ENCODE measurements at places on chromosomes 6 and 20.

DNA sequence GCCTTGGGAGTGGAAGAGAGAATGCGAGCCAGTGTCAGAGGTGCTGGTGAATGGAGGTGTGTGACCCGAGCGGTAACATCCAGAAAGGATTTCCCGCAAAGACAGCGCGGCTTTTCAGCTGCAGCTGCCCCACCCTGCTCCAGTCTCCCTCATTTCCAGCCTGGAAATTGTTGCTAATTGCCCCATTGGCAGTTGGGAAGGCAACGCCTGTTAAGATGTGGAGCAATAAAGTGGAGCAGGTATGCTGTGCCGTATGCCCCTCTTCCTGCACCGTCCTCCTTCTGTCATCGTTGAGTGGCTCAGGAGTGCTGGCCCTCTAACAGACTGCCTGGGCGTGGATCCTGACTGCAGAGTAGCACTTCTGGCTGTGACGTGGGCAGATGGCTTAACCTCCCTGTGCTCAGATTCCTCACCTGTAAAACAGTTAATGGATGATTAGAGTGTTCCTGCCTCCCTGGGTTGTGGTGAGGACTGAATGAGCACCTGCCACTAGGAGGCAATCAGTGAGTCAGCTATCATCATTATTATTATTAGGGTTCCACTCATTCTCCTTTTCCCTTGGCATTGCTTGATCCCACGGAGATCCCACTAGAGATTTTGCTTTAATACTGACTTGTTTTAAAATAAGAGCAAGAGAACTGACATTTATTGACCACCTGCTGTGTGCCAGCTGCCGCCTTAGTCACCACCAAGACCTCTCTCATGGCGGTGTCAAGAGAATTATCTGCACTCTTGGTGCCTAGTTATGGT, 11.7 kb downstream of the ARFGEF2 start:
- no peak for DNase-seq

DNA sequence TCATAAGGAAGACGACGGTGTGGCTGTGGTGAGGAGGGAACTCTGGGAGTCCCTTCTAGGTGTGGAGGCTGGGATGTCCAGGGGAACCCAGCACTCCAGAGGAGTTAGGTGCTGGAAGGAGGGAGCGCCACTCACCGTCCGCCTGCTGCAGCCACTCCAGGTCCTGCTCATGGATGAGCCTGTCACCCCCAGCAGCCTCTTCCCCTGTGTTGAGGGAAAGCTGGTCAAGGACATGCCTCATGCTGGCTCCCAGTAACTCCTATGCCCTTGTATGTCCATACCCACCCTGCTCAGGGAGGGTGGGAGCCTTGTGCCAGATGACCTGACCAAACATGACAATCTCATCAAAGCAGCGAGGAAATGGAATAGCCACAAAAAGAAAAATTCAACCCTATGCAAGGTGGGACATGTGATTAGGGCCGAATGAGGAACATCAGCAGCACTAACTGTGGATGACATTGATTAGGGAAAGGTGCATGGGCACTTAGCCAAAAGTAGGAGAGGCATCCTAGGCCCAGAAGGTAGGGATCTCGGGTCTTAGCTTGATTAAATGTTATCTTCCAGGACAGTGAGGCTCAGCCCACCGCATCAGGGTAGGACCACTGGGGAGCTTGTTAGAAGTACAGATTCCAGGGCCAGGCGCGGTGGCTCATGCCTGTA, 3.0 kb downstream of the DNPH1 start:
- no peak for DNase-seq

DNA sequence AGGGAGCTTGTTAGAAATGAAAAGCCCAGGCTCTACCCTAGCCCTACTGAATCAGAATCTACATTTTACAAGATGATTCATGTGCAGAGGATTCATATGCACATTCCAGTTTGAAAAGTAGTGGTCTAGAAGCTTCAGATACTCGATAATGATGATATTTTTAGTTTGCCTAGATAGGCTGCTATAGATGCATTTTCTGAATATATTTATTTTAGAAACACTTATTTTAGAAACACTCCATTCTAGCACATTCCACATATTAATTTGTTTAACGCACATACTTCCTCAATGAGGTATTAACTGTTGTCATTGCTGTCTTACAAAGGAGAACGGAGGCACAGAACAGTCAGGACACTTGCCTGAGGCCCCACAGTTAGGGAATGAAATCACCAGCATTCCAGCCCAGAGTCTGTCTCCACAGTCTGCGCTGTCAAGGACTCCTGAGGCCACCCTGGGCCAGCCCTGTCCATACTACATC, 64.4 kb downstream of the SNAP25 start:
- DNase-seq = no peak

DNA sequence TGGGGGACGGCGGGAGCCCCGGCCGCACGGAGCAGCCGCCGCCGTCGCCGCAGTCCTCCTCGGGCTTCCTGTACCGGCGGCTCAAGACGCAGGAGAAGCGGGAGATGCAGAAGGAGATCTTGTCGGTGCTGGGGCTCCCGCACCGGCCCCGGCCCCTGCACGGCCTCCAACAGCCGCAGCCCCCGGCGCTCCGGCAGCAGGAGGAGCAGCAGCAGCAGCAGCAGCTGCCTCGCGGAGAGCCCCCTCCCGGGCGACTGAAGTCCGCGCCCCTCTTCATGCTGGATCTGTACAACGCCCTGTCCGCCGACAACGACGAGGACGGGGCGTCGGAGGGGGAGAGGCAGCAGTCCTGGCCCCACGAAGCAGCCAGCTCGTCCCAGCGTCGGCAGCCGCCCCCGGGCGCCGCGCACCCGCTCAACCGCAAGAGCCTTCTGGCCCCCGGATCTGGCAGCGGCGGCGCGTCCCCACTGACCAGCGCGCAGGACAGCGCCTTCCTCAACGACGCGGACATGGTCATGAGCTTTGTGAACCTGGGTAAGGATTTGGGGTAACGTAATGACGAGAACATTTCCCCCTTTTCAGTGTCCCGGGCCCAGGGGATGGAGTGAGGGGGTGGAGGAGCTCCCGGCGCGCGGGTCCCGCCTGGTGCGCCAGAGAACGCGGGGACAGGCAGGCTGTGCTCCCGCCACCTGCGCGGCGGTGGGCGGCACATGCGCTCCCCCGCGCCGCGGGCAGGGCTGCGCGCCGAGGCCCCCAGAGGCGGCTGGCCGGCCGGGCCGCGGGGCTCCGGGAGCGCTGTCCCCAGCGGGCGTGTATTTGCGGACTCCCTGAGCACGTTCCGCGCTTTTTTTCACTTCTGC, 1.4 kb downstream of the BMP6 start:
- peak; percentile 72 for DNase-seq

DNA sequence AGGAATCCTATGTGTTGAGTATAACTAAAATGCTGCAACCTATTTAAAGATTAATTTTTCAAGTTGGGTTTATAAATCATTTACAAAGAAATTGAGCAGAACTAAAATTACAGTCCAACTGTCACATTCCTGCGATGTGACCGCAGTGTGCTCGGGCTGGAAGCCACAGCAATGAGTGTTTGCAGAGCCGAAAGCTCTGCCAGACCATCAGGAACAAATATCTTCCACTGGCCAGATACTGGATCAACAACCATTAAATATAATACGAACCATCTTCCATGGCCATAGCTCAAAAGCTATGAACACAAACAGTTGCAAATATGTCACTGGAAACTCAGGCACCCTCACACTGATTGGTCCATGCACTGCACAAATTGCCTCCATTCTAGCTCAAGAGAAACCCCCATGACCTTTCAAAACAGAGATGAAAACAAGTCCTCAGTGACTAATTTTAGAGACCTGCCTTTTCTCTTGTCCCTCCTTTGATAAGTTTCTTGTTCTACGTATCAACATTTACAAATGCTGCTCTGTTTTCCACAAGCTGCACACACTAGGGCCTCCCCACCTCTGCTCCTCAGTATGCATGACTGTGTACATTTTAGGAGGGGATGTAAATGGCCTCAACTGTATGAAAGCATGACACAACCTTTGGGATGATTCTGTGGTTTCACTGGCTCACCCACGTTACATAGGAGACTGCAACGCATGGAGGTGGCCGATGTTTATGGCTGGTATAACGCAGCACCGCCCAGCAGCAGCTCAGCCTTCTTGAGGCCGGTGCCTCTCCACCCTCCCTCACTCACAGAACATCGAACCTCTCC, 171.7 kb downstream of the WDR27 start:
- DNase-seq = no peak

DNA sequence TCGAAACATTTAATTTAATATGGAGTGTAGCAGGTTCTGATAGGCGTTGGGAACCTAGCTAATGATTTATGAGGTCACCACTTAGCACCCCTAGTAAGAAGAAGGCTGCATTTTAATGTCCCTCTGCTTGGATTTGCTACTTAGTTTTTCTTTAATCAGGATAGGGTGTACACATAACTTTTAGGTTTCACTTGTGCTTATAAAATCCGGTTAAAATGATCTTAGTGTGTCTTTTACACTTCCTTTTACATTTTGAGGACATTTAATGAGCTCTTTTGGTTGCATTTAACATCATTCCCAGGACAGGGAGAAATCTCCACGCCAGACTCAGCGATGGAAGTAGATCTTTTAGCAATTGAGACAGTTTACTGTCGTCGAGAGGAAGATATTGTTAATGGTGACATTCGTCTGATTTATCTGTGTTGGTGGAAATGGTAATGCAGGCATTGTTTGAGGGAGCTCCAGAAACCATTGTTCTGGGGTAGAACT, 5.6 kb downstream of the TFAP2A start:
- no peak for DNase-seq

DNA sequence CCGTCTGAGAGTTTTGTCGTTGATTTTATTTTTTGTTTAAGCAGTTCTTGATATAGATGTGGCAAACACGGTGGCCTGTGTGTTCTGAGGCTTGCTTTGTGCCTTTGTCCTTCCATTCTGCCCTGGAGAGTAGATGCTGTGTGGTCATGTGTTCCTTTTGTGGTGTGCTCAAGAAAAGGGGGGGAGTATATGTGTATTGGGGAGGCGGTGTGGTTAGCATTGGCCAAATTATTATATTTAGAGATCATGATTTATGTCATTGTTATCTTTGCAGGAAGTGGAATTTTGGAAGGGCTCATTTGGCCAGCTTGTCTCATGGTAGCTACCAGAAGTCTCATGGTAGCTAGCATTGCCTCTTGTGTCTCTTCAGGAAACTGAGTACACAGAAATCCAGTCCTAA, 16.4 kb downstream of the RREB1 start:
- no peak for DNase-seq

- no peak for DNase-seq
Observed at GRCh38 chr6:152701081-152701862, 3.6 kb downstream of the MYCT1 start.

GRCh38 chr6:128827675-128828464, 55.1 kb upstream of the LAMA2 start:
- DNase-seq = no peak

DNA sequence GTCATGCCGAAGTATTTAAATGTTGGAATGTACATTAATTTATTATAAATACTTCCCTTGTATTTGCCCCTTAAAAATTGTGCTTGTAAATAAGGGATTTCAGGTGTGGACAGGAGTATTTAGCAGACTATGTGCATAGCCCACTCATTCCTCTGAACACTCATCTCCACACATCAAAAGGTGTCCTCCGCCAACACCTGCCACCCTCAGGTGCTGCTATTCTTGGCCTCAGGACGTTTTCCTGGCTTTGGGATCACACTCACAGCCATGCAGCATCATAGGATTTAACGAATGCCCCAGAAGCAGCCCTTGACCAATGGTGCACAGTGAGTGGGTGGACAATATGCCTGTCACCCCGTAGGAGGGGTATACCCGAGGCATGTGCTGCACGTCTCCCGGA, 230.9 kb downstream of the ZNF217 start:
- DNase-seq = no peak

DNA sequence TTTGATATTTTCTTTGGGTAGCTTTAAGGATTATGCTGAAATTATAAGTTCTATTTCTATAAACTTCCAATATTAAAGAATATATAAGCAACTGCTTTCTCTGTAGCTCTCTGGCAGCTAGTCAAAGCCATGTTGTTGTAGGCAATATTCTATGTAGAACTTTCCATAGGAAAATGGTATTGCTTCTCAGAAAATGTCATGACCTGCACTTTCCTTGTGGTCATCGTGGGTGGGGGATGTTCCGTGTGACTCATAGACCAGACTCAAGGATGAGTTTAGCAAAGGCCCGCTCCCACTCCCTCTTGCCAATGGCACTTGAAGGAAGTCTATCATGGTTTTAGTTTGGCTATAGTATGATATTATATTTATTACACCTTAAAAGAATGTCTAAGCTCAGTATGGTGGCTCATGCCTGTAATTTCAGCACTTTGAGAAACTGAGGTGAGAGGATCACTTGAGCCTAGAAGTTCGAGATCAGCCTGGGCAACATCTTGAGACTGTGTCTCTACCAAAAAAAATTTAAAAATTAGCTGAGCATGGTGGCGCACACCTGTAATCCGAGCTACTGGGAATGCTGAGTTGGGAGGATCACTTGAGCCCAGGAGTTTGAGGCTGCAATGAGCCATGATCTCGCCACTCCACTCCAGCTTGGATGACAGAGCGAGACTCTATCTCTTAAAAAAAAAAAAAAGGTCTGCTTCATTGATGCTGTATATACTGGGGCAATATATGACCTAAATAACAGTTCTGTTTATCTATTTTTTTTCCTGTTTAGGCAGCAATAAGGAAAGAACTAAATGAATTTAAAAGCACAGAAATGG, 36.6 kb upstream of the LTV1 start:
- no peak for DNase-seq

- DNase-seq = peak; percentile 75
Observed at GRCh38 chr6:41427642-41428335, 92.4 kb downstream of the NCR2 start.

GRCh38 chr6:144087789-144088426, 7.5 kb downstream of the SF3B5 start:
- no peak for DNase-seq

DNA sequence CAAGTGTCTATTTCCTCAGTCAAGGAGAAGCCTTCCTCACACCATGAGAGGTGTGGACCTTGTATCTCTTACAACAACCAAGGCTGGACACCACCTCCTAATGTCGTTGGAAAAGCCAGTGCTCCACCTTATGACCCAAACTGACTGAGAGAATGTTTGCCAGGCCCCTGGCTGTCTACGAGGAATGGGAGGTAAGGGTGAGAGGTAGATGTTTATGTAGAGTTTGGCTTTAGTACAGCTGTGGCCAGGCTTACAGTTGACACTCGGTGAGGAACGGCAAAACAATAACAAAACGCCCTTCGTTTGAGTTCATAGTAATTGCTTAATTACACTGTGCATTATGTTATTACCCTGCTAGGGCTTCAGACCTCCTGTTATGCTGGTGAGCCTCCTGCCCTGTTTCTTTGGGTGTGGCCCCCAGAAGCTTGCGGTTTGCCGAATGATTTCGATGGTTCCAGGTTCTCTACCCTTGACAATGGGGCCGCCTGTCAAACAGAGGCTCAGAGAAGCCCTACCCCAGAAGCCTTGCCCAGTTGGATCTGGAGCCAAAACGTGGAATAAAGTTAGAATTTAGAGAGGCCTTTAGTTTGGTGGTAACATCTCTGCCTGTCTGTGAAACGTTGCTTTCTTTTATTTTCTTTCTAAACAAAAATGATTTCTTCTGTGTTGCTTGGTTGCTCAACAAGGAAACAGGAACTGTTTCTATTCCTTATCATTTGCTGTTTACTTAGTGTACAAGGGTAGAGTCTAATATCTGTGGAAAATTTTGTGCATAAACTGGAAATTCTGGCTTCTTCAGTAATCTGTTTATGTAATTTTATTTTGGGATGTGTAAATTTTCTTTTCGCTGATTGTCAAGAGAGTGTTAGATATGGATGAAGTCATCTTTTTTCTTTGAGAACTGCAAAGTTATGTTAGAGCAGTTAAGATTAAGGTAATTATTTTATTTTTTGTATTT, 60.4 kb upstream of the FOXQ1 start:
- DNase-seq = peak; percentile 11

GRCh38 chr6:20095436-20095835, 116.8 kb downstream of the MBOAT1 start:
- no peak for DNase-seq

GRCh38 chr6:56954403-56955170, at the start of gene BEND6:
Gene BEND6 (plus strand): TSS chr6:56955107. CDS start chr6:56981811, 26,704 bp downstream.
- DNase-seq = peak; percentile 74
